ENCODE measurements at places on chromosomes 3 and 15.

- DNase-seq = no peak
These were observed 216.1 kb downstream of the OPA1 start for GRCh38 chr3:193809106-193809505.

DNA sequence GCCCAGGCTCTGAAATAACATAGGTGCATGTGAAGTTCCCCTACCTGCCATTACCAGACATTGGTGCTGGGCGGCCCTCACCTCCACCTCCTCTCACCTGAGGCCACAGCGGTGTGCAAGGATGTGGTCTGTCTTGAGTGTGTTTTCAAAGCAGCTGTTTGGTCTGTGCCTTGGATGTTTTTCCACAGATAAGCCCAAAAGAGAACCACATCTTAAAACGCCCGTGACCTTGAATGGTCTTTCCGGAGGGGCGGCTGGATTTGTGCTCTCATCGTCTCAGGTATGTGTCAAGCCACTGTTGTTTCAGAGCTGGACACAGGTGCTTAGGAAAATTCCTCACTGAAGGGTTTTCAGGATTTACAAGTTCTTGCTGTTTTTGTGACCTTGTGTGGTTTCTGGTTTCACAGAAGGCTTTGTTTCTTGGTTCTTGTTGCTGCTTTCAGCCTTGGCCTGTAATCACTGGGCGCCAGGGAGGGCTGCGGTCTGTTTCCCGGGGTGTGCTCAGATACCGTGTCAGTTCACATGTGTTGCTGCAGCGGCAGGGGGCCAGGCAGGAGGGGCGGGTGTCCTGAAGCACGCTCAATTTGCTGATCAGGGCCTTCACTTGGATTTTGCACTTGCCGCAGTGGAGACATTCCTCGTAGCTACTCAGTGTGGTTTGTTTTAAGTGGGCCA, 128.4 kb downstream of the IGF1R start:
- DNase-seq = peak; percentile 57

DNA sequence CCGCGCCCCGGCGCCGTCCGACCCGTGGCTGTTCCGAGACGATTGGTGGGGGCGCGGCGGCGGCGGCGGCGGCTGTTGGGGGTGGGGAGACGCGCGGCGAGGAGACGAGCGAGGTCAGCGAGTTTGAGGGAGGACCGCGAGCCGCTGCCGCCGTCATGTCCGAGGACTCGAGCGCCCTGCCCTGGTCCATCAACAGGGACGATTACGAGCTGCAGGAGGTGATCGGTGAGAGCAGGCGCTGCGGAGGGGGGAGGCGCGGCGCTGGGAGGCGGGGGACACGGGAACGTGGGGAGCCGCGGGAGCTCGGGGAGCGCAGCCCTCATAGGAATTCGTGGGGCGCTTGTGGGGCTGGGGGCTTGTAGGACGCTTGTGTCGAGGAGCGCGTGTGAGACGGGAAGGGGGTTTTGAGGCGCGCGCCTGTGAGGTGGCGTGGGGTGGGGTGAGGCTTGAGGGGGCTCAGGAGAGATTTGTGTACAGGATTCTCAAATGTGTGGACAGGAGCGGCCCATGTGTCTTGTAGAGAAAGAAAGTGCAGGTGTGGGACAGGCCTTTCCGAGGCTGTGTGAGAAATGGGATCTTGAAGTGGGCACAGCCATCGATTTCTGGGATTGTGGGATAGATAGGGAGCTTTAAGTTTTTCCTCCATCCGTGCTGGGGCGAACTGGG, 518 bp downstream of the OXSR1 start:
- DNase-seq = peak; percentile 68

GRCh38 chr3:63395960-63396359, 117.9 kb downstream of the SYNPR start:
- DNase-seq = no peak

- DNase-seq = no peak
These were observed 786.5 kb upstream of the ROBO1 start for GRCh38 chr3:80554304-80554703.

DNA sequence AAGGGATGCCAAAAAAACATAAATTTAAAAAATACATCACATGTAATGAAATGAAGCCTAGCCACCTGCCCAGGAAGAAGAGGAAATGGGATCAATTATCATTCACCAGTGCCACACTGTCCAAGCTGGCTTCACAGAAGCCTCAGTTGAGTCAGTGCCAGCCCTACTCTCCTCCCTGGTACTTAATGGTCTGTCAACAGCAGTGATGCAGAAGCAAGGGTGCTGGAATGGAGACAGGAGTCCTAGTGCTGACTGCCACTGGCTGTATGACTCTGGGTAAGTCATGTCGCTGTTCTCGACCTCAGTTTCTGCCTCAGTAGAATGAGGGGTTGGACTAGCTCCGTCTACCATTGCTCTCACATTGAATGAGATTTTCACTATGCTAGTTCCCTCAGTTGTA, 78.5 kb upstream of the LARS2 start:
- DNase-seq = no peak

GRCh38 chr3:47260605-47261004, 22.0 kb downstream of the KIF9 start:
- DNase-seq = no peak

- no peak for DNase-seq
These were observed 31.1 kb downstream of the TPM1 start for GRCh38 chr15:63073497-63074172.

GRCh38 chr15:94395640-94396039, 164.3 kb downstream of the MCTP2 start:
- no peak for DNase-seq

- no peak for DNase-seq
These were observed 381.9 kb upstream of the AGTR1 start for GRCh38 chr3:148315756-148316155.

DNA sequence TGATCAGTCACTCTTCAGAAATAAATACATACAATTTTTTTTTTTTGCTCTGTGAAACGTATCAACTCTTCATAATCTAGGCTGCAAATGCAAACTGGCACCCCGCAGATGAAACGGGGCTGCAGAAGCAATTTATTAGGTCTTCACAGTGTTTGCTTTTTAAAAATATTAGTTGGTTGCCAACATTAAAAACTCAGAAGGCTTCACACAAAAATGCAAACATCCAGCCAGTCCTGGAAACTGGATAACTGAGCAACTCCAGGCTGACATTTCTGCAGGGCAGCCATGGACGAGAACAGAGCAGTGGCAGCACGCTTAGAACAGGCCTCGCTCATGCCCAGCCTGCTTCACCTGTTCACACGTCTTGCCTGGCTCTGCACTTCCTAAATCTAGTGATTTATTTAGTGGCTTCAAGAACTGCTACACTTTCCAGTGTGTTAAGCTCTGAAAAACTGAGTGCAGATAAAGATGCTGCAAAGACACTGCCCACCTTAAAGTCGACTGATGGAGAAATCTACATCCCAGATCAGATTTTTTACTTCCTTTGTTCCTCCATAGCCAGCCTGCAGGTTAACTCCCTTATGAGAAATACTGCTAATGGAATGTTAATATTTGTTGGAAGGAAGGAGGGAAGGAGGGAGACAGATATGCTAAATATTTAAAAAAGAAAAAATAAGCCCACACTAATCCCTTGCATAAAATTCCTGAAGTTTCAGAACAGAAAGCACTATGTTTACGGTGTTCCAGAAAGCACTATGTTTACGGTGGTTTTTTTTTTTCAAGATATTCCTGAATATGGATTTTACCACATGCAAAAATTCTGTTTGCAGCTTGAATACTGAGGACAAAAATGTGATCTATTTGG, 53.6 kb downstream of the SETMAR start:
- DNase-seq = no peak

GRCh38 chr3:115293321-115293720, 146.2 kb upstream of the ZBTB20 start:
- DNase-seq = no peak

GRCh38 chr3:195064300-195064931, 206.5 kb downstream of the XXYLT1 start:
- DNase-seq = no peak

DNA sequence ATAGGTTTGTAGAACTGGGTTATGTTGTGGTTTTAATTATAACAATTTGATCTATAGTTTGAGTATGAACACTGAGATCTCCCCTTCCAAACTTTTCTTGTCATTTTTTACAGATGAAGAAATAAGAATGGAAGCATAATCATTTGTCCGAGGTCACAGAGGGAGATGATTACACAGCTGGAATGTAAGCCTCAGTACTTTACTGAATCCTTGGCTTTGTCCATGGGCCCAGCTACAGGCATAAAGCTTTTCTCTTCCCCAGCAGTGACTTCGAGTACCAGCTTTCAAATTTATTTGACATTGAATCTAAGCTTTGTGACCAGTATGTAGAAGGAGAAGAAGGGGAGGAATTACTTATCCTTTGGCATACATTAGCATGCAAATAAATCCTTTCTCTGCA, 80.9 kb upstream of the DCBLD2 start:
- DNase-seq = no peak

GRCh38 chr3:77055841-77056341, 16.0 kb downstream of the ROBO2 start:
- DNase-seq = no peak

DNA sequence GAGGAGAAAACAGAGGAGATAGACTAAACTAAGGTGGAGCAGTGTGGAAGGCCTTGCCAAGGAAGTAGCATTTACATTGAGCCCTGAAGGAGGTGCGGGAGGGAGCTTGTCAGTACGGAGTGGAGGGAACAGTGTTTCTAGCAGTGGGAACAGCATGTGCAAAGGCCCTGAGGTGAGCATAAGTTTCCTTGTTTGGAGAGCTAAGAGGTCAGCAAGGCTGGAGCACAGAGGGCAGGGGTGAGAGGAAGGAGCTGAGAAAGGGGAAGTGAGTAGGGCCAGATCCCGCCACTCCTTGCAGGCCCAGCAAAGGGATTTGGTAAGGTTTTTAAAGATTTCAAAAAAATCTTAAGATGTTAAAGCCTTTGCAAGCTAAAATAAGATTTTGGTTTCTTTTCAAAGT, 70.1 kb downstream of the HMCES start:
- no peak for DNase-seq

- no peak for DNase-seq
These were observed 2.6 kb upstream of the PLA2G4B start for GRCh38 chr15:41836073-41836472.

DNA sequence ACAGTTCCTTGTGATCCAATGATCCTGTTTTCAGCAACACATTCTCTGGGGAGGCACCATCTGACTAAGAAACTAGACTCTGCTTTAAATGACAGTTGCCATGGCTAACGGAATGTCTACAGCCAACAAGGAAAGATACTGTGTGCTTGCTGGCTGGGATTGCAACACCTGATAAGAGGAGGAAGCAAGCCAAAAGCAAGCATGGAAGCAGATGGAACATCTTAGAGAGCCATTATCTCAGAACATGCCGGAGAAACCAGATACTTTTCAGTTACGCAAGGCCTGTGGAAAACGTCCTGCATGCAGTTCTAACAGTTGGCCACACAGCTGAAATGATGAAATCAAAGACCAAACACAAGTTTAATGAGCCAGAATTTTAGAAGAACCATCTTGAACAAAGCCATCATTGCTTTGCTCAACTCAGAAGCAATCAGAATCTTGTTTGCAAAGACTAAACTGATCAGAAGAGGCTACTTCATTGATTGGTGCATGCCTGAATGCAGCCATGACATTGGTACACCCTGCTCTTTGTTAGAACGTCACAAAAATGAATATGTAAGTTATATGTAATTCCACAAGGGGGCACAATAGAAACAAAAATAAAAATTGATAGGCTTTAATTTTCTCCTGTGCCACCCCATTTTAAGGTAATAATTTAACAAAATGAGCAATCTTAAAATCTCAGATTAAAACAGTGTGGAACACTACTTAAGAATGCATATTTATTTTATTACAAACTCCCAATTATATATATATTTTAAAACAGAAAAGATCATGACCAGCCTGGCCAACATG, 50.8 kb downstream of the GXYLT2 start:
- DNase-seq = peak; percentile 69

DNA sequence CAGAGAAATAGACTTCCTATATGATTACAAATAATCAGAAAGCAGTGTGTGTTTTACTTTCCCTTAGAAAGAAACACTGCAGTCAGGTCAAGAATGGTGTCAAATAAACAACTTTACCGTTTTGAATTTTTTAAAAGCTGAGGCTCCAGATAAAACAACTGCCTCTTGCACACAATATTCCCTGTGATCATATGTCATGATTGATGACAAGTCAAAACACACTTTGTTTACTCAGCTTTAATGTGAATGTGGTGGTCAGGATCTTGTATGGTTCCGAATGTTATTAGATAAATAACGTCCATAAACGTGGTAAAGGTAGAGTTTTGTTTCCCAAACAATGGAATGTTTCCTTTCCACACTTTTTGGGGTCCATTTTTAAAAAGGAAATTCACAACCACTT, 428.4 kb upstream of the MDFIC2 start:
- no peak for DNase-seq

GRCh38 chr3:152818027-152818426, 16.9 kb upstream of the P2RY1 start:
- no peak for DNase-seq
